ENCODE measurements at places on chromosomes 5 and 9.

DNA sequence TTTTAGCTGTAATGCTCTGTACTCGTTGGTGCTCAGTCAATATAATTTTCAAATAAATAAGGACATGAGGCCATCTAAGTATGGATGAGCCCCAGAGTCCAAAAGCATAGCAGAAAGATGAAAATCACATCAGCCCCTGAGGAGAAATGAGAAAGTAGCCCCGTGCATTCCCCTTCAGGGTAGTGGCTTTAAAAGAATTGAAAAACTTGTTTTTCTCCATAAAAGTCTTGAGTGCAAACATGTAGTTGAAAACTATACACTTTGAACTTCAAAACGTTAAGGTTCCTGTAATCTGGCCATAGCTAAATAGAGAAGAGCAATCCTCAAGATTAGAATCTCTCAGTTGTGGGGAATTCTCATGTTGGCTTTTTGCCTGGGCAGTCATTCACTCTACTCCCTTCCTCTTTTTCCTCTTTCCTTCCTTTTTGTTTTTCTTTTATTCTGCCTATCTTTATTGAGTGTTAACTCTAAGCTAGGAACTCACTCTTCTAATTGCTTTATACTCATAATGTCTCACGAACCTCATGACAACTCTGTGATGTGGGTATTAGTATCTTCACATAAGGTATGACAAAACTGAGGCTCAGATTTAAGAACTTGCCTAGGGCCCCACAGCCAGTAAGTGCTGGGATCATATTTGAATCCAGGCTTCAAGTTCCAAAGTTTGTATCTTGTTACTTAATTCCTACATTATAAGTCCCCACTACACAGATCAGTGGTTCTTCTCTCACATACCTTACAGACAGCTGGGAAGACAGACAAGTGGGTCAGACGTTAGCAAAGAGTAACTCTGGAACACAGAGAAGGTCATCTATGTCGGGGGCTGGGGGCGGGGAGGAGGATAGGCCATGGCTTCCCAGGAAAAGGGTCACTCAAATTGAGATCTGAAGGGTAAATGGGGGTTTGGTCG, 46.4 kb upstream of the ABCA1 start:
- DNase-seq, result no peak

DNA sequence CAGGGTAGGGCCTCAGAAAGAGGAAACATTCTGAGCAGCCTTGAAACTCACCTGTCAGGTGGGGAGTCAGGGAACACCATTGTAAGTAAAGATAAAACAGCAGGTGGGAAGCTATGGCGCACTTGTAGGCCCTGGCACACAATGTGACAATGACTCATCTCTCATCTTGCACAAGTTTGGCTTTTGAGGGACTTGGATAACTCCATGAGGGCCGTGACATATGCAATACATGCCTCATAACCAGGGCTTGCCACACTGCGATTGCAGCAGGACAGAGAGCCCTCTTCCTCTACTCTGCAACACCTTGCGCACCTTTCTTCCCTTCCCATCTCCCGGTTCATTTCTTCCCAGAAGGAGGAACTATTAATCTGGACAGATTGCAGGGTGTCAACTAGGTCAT, 144.9 kb downstream of the CEP120 start:
- DNase-seq, result peak; percentile 76

DNA sequence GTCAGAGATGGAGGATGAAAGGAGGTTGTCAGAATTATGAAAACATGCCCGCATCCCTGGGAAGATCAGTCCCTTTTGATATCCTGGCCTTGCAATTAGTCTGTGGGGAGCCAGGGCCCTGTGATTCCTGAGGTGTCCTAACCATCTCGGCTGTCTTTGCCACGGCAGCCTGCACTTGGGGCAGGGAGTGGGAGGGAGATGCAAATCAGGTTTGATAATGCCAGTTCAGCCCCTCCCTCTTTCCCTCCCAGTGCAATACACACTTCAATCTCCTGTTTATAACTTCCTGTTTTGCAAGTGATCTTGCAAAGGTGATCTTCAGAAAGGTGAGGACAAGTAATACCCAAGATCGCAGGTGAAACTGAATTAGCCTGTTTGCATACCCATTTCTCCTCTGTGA, 114.0 kb upstream of the ALDH1B1 start:
- DNase-seq, result peak; percentile 20

DNA sequence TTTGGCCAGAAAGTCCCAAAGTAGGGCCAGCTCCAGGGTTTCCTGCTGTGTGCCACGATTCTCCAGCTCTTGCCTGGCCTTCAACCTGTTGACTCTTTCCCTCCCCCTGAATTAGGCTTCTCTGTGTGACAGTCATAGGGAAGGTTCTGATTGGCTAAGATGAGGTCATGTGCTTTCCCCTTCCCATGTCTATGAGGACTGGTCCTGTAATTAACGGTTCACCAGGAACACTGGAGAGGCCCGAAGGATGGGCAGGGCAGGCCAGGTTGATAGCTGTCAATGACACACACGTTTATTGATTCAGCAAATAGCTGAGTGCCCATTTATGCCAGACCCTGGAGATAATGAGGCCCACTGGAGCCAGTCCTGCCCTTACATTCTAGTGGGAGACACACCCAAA, 9.0 kb upstream of the PRR7 start:
- DNase-seq, result no peak

- no peak for DNase-seq
Measured at GRCh38 chr9:109765830-109766229, 14.2 kb upstream of the PALM2AKAP2 start.

DNA sequence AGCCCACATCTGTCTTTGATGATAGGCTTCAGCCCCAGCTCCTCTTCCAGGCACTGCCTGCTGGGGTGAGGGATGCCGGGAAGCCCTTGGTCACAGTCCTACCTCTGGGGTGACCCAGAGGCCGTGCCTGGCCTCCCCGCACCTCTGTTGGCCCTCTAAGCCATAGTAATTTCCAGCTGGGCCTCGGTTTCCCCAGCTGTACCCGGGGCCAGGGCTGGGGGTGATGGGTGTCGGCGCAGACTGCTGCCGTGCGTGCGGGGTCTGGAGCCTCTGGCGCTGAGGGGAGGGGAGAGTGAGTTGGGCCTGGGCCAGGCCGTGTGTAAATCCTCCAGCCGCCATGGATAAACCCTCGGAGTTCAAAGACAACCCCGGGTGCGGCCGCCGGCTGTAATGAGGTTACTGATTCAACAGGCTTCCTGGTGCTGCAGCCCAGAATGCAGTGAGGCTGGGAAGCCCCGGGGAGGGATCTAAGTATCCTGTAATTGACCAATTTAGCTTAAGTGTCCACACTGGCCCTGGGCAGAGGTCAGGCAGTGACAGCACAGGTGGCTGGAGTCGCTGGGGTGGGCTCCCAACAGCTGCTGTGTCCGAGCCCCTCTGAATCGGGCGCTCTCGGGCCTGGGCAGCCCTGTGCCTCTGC, 7.1 kb downstream of the RXRA start:
- DNase-seq, result no peak
